ENCODE measurements at places on chromosomes 16 and 17. TPM values are rescaled to one million over a fixed set of nuclear protein-coding genes. Genes with fewer than 3 reads are reported as not detected.

Gene TMEM88
- 5.2 TPM for total RNA-seq

Gene MT1H
- 9.6 TPM for total RNA-seq

Gene ASIC2
- total RNA-seq, result not detected

Gene GAS2L2
- total RNA-seq, result 0.17 TPM

Gene SLX1A
- total RNA-seq, result 129 TPM

Gene PPY
- total RNA-seq, result not detected

Gene EIF5A
- 594 TPM for total RNA-seq

Gene DNAI2
- 1.4 TPM for total RNA-seq

Gene HBQ1
- total RNA-seq, result not detected

Gene KRT31
- total RNA-seq, result not detected
